ENCODE measurements at places on chromosomes 12 and 14.

GRCh38 chr12:10158406-10158805 is 13.5 kb downstream of the OLR1 start:
- DNase-seq = no peak

DNA sequence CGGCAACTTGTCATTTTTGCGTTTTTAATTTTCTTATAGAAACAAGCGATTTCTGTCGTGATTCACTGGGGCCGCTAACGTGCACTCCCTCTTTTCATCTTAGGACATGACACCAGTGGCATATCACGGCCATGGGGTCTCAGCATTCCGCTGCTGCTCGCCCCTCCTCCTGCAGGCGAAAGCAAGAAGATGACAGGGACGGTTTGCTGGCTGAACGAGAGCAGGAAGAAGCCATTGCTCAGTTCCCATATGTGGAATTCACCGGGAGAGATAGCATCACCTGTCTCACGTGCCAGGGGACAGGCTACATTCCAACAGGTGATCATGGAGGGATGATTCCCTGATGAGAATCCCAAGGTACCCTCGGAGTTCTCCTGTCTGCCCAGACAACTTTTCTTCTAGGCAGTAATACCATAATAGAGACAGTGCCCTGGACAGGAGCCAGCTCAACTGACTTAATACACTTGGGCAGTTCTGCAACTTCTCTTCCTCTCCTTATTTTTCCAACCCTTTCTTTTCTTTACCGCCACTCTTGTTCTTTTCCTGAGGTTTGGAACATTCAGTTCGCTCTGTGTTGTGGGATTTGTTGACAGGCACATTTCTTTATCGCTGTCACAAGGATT is 821 bp downstream of the TMEM106C start:
- DNase-seq = no peak

DNA sequence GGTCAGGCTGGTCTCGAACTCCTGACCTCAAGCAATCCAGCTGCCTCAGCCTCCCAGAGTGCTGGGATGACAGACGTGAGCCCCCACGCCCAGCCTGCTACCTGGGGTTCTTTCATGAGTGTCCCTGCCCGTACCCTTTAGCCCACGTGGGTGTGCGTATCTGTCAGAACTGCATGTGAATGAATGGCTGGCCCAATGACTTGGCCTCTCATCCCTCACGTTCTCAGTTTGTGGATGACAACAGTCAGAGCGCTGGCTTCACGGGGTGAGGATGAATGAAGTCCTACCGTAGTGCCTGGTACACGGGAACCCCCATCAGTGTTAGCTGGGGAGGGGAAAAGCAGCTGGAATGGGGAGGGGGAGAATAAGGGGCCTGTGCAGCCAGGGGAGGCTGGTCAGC is 16.1 kb upstream of the ZDHHC22 start:
- DNase-seq = no peak

GRCh38 chr12:69415471-69416275 is 54.5 kb upstream of the FRS2 start:
- DNase-seq = no peak

- DNase-seq = no peak
Measured at GRCh38 chr12:42742716-42743115, 153.2 kb upstream of the PRICKLE1 start.

DNA sequence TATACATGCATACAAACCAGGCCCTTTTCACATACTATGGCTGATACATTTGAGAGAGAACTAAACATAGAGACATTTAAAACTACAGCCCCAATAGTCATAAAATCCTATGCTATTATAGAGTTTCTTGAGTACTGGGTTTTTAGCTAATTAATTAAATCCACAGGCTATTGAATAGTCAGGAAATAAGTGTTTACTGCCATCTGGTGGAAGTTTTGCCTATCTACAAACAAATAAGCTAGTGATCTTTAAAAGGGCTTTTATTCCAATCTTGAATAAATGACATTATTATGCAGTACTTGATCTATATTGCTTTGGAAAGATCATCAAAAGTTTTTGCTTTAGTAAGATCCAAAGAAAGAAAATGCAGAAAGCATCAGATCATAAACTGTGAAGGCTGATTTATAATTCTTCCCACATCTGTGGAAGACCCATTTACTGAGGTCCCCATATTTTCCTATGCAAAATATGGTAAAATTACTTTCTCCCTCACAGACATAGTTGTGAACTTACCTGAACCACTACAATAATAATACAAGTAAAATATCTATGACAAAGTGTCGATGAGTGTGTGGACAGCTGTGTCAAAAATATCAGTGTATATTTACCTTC is 131.3 kb downstream of the ITPR2 start:
- DNase-seq = no peak

- DNase-seq = peak; percentile 1
Measured at GRCh38 chr12:31325524-31325875, 450 bp downstream of the SINHCAF start.

DNA sequence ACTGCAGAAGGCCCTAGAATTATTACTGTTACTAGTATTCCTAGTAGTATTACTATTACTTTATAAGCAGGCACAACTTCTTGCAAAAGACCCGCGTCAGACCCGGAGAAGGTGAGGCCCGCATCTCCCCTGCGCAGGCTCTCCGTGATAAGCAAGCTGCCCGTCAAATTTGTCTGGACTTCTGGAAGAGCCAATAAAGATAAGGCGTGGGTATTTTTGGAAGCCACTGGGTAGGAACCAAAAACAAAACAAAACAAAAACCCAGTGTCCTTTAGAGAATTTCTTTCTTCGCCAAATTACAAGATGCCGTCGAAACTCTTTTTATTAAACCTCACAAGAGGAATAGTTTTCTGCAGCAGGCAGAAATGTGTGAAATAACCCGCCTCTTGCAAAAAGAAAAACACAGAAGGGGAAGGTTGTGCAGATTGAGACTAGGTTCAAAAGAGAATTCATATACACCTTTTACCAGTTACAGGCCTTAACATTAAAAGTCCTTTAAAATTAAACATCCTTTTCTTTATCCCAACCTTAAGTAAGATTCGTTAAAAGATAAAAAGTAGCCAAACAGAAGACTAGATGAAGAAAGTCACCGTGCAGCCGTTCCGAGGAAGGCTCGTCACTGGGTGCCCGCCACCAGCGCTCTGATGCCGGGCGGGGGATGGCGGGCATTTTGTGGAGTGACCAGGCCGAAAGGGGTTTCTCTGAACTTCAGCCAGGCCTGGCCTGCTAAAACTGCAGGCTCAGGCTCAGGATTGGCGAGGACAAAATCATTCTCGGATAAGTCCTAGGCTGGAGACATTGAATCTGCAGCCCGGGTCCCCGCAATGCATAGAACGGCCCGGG is 1.6 kb downstream of the TBX5 start:
- DNase-seq = no peak

DNA sequence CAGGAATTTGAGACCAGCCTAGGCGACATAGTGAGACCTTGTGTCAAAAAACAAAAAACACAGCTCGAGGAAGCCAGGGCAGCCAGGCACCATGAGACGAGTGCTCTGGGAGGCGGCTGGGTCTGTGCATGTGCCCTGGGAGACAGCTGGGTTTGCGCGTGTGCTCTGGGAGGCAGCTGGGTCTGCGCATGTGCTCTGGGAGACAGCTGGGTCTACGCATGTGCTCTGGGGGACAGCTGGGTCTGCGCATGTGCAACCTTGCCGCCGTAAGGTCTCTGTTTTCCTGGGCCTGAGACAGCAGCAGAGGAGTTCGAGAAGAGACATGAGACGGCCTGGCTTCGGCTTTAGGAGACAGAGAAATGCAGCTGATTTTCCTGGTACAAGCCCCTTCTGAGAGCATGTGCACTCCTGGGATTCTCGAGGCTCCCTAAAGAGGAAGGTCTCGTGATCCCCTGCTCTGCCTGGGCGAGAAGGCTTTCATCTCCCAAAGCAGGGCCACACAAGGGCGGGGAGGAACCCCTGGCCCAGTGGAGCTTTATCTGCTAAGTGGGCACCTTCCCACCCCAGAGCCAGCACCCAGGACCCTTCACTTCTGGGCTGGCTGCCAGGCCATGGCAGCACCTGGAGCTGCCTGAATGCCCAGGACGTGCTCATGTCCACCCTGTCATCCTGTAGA is 3.5 kb upstream of the BDKRB1 start:
- DNase-seq = no peak

- no peak for DNase-seq
Measured at GRCh38 chr14:87153901-87154300, 839.1 kb downstream of the GALC start.

- DNase-seq = no peak
Measured at GRCh38 chr12:18327036-18327435, 65.7 kb downstream of the PIK3C2G start.

- no peak for DNase-seq
Measured at GRCh38 chr12:131491916-131492490, 218.9 kb upstream of the SFSWAP start.

- DNase-seq = no peak
Measured at GRCh38 chr14:57869617-57870016, 3.7 kb upstream of the SLC35F4 start.

GRCh38 chr12:24280056-24280842 is 330.8 kb upstream of the SOX5 start:
- no peak for DNase-seq

- DNase-seq = no peak
Measured at GRCh38 chr12:14777271-14777670, 26.0 kb downstream of the WBP11 start.

GRCh38 chr12:11785712-11786111 is 136.2 kb downstream of the ETV6 start:
- no peak for DNase-seq

- DNase-seq = peak; percentile 27
Measured at GRCh38 chr14:67674139-67674479, 323 bp downstream of the VTI1B start.

- DNase-seq = no peak
Measured at GRCh38 chr12:57452181-57452936, 2.7 kb upstream of the INHBE start.

DNA sequence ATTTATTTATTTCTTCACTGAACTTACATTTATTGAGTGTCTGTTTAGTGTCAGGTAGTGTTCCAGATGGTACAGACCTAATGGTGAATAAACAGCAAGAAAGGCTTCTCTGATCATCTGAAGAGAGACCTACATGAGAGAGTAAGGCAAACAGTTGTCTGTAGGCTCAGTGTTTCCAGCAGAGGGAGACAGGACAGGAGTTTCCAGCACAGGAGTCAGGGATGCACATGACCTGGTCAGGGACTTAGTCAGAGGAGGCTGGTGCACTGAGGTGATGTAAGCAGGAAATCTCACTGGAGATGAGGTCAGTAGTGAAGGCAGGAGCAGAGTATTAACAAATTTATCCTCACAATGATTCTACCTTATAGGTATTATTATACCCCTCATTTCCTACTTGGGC is 233.2 kb downstream of the MDGA2 start:
- DNase-seq = no peak

All from activated T-helper 1 cell treated with Interleukin-2 at 50 U/mL for 16 hours (primary cell).